Neural crest cell (in vitro differentiated cells): ENCODE measurements at places on chromosomes 12 and 14. TPM values are rescaled to one million over a fixed set of nuclear protein-coding genes. Genes with fewer than 3 reads are reported as not detected.

- peak; percentile 45 for DNase-seq
Observed at GRCh38 chr12:56029666-56030293, 8.9 kb downstream of the IKZF4 start.

GRCh38 chr14:56892959-56893358 is 82.7 kb upstream of the OTX2 start:
- no peak for DNase-seq

DNA sequence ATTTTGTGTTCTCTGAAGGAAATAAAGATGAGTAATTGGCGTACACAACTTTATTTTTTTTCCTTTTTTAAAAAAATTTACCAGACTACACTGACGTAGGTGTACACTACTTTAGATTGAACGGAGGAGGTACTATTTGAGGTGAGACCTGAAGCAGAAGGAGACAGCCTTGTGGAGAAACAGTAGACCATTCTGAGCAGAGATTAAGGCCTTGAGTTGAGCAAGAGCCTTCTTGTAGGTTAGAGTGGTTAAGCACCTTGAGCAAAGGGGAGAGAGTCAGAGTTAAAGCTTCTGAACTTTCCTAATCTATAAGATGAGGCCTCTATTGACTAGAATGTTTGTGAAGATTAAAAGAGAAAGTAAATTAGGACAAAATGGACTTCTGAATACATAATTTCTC is 2.5 kb downstream of the LEMD3 start:
- DNase-seq = no peak

GRCh38 chr12:6613015-6613775 is 6.0 kb upstream of the CHD4 start:
- DNase-seq = peak; percentile 41

GRCh38 chr12:107320929-107321631 is 227.7 kb upstream of the CRY1 start:
- peak; percentile 8 for DNase-seq

DNA sequence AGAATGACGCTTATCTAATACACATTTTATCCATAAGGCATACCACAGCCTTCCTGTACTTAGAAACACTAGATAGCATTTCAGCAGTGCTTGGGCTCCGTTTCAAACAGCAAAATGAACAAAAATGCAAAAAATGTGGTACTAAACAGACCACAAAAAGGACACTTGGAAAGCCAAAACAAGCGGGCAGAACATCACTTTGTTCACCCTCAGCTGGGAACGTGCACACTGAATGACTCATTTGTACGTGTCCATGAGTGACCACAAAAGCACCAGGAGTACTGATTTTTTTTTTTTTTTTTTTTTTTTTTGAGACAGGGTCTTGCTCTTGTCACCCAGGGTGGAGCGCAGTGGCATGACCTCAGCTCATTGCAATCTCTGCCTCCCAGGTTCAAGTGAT is 8.9 kb upstream of the FOXN3 start:
- DNase-seq = no peak

- DNase-seq = no peak
Observed at GRCh38 chr14:69331206-69331605, 66.9 kb downstream of the ERH start.

DNA sequence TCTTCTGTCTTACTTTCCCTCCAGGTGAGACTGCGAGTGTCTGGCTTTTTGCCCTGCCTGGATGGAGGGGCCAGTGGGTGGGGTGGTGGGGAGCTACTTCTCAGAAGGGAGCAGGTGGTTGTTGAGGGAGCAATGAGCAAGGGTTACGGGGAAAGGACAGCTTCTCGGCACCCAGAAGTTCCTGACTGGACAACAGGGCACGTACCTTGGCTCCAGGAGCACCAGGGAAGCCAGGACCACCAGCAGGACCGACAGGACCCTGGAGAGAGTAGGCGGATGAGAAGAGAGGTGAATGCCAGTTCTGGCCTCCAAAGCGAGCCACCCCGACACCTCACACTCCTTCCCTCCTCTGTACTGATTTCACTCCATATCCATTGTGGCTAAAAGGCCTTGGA is 15.3 kb downstream of the COL2A1 start:
- DNase-seq = no peak

GRCh38 chr12:65126482-65126881 is 5.4 kb upstream of the WIF1 start:
- DNase-seq = no peak

DNA sequence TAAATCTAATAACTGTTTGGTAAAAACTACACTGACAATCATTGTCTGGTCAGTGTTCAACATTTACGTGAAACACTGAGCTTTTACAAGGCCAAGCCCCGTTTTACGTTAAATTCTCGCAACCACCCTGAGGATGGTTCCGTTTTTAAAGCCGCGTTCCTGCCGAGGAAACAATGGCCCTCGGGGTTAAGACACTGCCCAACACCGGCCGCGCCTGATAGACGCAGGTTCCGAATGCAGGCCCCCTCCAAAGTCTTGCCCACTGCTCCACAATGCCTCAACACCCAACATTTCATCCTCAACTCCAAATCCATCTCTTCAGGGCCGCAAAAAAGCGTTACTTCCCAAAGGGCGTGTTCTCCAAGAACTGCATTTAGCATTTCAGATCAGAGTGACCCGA is 953 bp upstream of the SNRPF start:
- DNase-seq = no peak

The IL26 gene
- not detected in 2 replicates for total RNA-seq

The SDR9C7 gene
- not detected in 2 replicates for total RNA-seq

The RNU7-1 gene
- not detected in 2 replicates for total RNA-seq
